ENCODE measurements at places on chromosomes 7 and 10.

GRCh38 chr7:43294080-43294630 lies 181.7 kb downstream of the HECW1 start:
- DNase-seq = peak; percentile 14

GRCh38 chr7:24879291-24879690 lies 100.7 kb downstream of the OSBPL3 start:
- DNase-seq = no peak

DNA sequence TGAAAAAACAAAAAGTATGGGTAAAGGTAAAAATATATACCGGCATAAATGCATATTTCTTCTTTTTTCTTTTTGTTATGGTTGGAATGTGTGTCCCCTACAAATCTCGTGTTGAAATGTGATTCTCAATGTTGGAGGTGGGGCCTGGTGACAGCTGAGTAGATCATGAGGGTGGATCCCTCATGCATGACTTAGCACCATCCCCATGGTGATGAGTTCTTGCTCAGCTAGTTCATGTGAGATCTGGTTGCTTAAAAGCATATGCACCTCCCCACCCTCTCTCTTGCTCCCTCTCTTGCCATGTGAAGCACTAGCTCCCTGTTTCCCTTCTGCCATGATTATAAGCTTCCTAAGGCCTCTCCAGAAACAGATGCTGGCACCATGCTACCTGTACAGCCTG lies 93.3 kb downstream of the HYCC1 start:
- DNase-seq = no peak

DNA sequence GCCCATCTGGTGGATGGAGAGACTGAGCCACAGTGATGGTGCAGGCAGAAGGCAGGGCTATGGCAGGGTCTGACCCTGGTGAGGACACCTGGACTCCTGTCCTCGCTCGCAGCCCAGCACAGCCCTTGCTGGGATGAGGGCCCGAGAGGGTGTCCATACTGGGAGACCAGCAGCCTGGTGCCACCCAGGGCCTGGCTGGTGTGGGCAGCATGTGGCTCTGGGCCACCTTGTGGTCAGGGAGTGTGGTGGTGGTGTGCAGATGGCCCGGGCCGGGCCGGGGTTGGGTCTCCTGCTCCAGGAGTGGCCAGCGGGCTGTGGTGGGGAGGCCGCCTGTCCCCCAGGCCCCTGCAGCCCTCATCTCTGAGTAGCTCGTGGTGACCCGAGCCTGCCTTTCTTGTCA lies 14.9 kb downstream of the ADCY1 start:
- DNase-seq = no peak

DNA sequence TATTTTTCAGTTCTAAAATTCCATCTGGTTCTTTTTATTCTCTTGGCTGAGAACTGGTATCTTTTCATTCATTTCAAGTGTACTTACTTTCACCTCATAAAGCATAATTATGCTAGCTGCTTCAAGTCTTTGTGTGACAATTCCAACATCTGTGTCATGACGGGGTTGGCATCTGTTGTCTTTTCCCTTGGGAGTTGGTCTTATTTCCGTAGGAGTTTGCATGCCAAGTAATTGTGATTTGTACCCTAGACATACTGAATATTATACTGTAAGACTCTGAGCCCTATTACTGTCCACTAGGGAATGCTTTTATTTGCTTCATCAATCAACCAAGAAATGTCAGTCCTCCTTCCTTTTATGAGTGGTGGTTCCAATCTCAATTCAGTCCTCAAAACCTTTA lies 24.6 kb upstream of the HUS1 start:
- DNase-seq = no peak
